ENCODE measurements at places on chromosomes 4 and X.

GRCh38 chr4:84678976-84679744, 96.2 kb downstream of the CDS1 start:
- no peak for DNase-seq

GRCh38 chr4:13887010-13887409, 259.5 kb upstream of the BOD1L1 start:
- DNase-seq, result no peak

DNA sequence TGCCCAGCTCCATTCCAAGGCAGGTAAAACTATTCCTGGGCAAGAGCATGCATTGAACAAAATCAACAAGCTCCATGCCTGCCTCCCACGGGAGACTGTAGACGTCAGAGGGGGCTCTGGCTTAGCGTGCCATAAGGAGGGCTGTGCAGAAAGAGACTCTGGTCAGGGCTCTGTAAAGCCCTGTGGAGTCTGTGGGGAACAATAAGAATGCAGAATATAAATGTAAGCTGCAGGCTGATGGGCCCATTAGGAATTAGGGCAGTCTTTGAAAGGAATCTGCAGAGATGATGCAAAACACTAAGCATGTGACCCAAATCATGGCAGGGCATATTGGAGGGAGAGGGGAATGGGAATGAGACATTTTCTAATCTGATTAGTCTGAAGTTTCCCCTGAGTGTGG, 170.3 kb downstream of the EFHC2 start:
- DNase-seq, result no peak

DNA sequence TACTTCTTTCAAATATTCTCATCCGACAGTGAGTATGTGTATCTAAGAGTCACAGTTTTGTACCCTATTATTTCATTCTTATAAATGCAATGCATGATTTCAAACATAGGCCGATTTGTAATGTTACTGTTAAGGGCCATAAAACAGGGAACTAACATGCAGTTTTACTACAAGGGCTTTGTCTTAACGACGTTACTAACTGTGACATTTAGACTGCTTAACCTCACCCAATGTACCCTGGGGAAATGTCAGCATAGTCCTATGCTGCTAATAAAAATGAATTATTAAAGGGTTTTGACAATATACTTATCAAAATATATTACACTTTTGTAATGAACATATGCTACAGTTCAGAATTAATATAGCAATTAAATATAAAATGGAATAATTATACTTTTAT, 74.8 kb upstream of the CPXCR1 start:
- DNase-seq, result no peak

GRCh38 chr4:114015444-114015899, 36.0 kb upstream of the ARSJ start:
- DNase-seq, result no peak

DNA sequence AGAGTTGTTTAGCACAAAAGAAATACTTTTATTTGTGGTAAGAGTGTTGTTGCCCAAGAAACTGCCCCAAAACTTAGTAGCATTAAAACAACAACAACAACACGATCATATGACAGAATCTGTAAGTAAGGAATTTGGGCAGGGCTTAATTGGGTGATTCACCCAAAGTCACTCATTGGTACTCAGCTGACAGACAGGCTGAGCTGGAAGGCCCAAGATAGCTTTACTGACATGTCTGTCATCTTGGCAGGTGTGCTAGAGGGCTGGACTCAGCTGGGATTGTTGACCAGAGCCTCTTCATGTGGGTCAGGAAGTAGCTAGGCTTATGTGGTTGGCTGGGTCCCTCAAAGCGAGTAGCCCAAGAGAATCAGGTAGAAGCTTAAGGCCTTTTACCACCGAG, 52.3 kb downstream of the KIAA0232 start:
- peak; percentile 60 for DNase-seq

- no peak for DNase-seq
Observed at GRCh38 chr4:128958194-128958593, 135.1 kb downstream of the SCLT1 start.

DNA sequence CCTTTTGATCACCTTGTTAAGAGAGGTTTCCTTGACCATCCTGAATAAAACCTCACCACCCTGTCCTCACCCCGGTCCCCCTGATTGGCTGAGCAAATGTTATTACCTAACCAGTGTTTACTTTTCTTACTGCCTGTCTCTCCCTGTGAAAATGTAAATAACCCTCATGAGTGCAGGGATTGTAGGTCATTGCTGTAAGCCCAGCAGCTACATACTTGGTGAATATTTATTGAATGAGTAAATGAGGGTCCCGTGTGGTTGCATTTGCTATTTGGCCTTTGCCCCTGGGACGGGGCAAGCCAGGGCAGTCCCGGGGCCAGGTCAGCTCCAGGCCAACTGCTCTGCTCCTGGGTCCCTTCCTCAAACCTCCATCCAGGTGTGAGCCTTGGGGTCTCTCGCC, 55.5 kb upstream of the CLCN4 start:
- no peak for DNase-seq

DNA sequence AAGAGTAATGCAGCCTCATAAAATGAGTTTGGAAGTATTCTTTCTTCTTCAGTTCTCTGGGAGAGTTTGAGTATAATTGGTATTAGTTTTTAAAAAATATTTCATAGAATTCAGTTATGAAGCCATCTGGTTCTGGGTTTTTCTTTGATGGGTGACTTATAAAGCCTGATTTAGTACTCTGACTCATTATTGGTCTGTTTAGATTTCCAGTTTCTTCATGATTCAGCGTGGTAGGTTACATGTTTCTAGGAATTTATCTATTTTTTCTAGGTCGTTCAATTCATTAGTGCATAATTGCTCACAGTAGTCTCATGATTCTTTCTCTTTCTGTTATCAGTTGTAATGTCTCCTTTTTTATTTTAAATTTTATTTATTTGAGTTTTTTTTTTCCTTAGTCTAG, 111.2 kb downstream of the CEP44 start:
- no peak for DNase-seq

GRCh38 chrX:65723706-65724105, 56.3 kb downstream of the MSN start:
- no peak for DNase-seq

DNA sequence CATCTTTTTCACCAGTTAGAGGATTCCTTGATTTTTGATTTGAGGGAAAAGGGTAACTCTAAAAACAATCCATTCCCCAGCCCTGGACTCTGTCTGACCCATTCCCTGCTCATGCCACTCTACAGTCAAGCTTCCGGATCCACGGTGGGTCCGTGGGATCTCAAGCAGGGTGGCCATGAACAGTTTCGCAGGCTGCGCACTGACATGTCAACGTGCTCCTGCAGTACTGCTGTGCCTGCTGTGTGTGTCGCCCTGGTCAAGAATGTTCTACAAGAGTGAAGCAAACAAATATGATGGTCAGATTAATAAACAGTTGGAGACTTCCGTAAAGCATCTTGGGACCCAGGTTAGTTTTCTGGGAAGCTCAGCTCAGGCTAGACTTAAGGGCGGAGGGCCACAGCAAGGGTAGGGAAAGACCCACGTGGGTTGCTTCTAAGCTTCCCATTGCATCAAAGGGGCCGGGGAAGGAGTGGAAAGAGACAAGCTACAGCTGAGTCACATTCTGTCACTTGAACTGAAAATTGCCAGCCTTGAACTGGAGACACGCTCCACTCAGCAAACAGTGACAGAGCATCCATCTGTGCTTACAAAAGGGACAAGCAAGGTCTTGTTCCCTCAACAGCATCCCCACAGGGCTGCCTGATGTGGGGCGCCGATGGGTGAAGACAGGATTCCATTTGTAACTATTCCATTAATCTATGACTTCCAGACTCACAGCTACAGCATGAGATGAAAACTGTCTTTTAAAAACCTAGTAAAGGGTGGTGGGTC, 81.8 kb downstream of the MTMR1 start:
- no peak for DNase-seq

- DNase-seq, result no peak
Observed at GRCh38 chr4:23455456-23456158, 434.2 kb downstream of the PPARGC1A start.

GRCh38 chr4:159543831-159544230, 441.0 kb downstream of the RAPGEF2 start:
- DNase-seq, result no peak

- no peak for DNase-seq
Observed at GRCh38 chr4:77599378-77599777, 6.2 kb upstream of the CXCL13 start.

DNA sequence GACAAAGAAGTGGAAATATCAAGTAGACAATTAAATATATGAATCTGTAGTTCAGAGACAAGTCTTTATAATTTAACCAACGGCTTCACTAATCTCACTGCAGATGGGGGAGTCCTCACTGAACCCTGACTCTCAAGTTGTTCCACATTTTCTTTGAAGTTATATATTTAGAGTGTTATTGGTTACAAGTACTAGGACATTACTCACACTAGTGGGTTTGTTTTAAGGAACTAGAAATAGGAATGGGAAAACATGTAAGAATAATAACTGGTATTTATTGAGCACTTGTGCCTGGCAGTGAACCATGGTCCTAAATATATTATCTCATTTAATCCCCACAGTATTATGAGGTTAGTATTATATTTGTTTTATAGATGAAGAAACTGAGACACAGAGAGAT, 22.0 kb downstream of the MND1 start:
- no peak for DNase-seq

DNA sequence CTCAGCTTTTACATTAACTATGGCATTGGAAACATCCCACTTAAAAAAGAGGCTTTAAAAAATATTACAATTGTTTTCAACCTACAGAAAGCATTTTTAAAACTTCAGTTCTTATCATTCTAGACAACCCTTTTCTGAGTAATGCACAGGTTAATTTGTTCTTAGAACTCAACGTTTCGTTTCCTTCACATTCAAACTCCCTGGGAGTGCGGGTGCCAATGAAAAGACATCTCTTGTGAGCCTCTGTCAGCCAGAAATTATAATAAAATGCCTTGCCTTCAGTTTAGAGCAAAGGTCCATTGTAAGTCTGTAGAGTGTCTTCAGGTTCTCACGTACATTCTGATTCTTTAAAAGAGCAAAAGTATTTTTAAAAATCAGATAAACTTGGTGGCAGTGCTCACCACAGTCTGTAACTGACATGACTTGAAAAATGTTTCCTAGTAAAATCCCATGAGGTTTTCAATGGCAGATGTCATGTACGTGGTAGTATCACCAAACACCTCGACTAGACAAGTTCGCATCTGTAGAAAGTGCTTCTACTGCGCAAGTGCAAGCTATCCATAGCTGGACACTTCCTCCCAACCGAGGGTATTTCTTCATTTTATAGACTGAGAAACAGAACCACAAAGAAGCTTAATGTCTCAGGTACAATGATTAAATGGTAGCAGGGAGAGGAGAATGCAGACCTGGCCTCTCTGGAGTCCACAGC, 65.8 kb downstream of the HAUS3 start:
- DNase-seq, result no peak
